B cell (primary cell): ENCODE measurements at places on chromosomes 1 and 21.

GRCh38 chr1:240609527-240610060, 2.4 kb downstream of the GREM2 start:
- no peak for DNase-seq

DNA sequence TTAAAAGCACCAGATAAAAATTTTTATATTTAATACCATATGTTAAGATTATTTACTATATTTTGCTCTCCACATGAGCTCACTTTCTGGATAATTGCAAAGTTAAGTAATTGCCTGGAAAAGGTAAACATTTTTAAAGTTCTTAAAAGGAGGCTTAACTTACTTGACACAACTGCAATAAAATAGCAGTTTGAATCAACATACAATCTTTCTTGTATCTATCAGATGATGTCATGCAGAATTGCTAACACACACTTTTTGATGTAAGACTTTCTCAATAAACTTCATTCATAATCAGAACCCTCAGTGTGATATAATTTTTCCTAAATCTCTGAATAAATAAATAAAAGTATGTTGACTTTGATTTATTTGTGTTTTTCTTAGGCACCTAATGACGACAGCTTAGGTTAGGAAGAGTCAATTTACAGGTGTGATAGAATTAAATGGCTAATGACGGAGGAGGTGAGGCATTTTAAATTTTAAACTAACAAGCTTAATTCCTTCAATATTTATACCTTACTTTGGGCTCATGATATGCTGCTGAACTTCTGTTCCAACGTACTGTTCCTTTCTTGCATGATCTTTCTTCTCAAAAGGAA, 99.5 kb downstream of the LYPLAL1 start:
- no peak for DNase-seq

GRCh38 chr1:28503117-28503516, 2.7 kb upstream of the RCC1 start:
- DNase-seq: no peak

- no peak for DNase-seq
These were observed 1142.1 kb upstream of the PRMT6 start for GRCh38 chr1:105914403-105914802.

DNA sequence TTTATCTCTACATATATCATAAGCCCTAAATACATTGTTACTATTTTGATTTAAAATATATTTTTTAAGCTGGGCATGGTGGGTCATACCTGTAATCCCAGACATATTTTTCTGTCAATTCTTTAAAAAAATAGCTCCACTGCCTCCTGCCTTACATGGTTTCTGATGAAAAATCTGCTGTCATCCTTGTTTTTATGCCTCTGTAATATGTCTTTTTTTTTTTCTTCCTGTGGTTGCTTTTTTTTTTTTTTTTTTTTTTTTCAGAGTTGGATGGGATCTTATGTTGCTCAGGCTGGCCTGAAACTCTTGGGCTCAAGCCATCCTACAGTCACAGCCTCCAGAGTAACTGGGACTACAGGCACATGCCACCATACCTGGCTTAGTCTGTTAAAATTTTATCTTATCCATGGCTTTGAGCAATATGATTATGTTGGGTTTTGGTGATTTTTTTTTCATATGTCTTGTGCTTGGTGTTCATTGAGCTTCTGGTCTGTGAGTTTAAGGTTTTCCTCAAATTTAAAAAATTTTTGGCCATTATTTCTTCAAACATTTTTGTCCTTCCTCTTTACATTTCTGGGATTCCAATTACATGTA, 12.4 kb upstream of the EDARADD start:
- DNase-seq: no peak

DNA sequence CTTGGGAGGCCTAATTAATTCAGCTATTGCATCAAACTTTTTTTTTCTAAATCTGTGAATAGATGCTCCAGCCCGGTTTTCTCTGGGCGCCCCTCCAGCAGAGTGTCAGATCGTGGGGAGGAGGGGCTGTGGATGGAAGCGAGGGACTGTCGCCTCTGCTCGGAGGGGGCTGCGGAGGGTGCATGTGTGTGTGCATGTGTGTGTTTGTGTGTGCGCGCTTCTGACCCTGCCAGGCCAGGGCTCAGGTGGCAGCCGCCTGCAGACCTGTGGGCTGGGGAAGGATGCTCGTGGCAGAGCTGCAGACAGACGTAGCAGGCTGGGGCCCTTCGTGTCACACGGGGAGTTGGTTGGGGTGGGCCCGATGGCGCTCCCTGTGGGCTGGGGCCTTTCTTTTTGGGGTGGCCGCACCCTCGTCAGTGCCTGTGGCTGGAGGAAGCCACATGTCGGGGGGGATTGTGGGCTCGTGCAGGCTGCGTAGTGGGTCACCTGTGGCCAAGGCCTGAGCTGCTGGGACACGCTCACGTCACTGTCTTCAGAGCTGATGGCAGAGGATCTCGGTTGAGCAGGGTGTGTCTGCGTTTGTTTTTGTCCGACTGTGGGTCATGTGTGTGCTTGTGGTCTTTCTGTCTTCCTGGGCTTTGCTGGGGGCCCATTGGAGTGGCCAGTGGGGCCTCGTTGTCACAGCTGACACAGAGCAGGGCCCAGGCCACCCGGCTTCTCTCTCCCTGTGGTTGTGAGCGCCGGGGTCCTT, 2.8 kb downstream of the SKI start:
- peak; percentile 61 for DNase-seq
